ENCODE measurements at places on chromosomes 6 and 20. TPM values are rescaled to one million over a fixed set of nuclear protein-coding genes. Genes with fewer than 3 reads are reported as not detected.

Gene RUNX2
- total RNA-seq, result 3.3 TPM

GRCh38 chr20:17808357-17808756 is 108.6 kb downstream of the BANF2 start:
- peak; percentile 57 for DNase-seq

- no peak for DNase-seq
These were observed 50.1 kb downstream of the CARMIL1 start for GRCh38 chr6:25329161-25329817.

- no peak for DNase-seq
These were observed 78.0 kb downstream of the DHX35 start for GRCh38 chr20:39040116-39040515.

DNA sequence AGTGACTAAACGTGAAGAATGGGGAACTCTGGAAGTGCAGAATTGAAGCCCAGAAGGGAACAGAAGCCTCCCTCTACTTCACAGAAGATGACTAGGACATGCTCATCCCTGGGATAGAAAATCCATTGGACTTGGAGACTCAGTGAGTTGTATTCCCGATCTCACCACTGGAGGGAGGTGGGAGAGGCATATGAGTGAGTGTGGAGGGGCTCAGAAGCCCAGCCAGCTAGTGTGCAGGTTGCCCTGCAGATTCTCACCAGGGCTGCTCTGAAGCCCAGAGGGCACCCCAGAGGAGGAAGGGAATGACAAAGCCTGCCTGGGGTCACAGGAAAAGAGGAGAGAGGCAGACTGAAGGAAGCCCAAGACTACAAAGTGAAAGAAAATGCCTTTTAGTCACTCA is 42.1 kb upstream of the HLA-E start:
- no peak for DNase-seq

- DNase-seq, result no peak
These were observed 148.8 kb downstream of the TFAP2A start for GRCh38 chr6:10266061-10266460.

- peak; percentile 28 for DNase-seq
These were observed 3.8 kb downstream of the SLC35B2 start for GRCh38 chr6:44253307-44254101.

- DNase-seq, result no peak
These were observed 82.0 kb upstream of the EDN1 start for GRCh38 chr6:12208190-12208589.

Measured in ovary (tissue), 10 donors.